ENCODE measurements at places on chromosomes 5 and 9. TPM values are rescaled to one million over a fixed set of nuclear protein-coding genes. Genes with fewer than 3 reads are reported as not detected.

Gene NUTM2G
- total RNA-seq, result 1.3 TPM

Gene ZBTB43
- 40.6 TPM for total RNA-seq

Gene SLC26A2
- 16.3 TPM for total RNA-seq

DNA sequence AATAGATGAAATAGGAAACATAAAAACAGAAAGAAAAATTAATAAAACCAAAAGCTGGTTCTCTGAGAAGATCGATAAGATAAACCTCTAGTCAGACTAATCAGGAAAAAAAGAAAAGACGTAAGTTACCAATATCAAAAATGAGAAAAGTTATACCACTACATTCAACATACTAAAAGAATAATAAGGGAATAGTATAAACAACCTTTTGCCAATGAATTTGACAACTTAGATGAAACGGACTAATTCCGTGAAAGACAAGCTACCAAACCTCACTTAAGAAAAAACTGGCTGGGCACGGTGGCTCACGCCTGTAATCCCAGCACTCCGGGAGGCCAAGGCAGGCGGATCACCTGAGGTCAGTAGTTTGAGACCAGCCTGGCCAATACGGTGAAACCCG is 7.5 kb downstream of the KIF3A start:
- no peak for DNase-seq

DNA sequence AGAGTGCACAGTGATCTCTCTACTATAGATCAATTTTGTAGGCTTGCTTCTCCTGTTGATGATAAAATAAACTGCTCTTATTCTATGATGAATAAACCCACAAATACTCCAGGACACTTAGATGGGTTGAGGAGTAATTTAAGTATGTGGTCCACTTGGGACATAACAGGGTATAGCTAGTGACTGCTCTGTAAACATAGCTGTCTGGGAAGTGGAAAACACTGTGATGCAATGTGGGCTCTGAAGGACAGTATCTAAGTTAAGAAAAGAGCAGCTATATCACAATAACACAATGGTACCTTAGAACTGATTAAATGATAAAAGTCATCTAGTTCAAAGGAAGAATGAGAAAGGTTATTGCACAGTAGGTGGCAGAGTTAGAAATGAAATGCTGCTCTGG is 294.3 kb upstream of the HAPLN1 start:
- no peak for DNase-seq

GRCh38 chr5:145562931-145563330 is 272.2 kb downstream of the PRELID2 start:
- no peak for DNase-seq

DNA sequence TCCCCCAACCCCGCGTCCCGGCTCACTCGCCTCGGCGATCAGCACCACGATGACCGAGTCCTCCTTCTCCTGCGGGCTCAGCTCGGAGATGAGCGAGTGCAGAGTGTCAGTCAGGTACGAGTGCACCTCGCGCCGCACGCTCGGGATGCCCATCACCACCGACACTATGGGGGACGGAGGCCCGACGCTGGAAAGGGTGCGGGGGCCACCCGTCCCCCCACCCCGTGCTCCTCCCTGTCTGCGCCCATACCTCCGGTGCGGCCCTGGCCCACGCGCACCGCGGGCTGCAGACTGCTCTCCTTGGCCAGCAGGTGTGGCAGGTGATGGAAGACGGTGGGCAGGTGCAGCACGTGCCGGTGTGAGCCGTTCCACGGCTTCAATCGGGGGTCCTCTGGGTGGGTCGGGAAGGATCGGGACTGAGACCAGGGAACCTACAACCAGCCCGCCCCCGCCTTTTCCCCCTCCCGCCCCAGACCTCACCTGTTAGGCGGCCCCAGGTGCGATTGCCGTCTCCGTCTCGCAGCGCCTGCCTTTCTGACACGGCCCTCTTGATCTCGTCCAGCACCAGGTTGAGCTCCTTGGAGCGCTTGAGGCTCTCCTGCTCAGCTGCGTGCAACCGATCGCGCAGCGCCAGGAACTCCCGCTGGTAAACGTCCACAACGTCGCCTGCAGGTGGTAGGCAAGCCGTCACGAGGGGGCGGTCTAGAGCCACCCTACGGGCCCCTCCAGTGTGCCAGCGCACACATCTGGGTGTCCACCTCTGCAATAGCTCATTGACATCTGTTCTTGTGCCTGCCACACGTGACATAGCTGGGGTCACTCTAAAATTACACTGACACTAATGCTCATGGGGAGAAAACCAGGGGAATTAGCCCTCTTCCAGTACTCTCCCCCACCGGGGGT is 5.1 kb downstream of the MGAT4B start:
- peak; percentile 50 for DNase-seq

GRCh38 chr9:116572095-116572748 is 114.9 kb upstream of the TRIM32 start:
- DNase-seq, result peak; percentile 91

DNA sequence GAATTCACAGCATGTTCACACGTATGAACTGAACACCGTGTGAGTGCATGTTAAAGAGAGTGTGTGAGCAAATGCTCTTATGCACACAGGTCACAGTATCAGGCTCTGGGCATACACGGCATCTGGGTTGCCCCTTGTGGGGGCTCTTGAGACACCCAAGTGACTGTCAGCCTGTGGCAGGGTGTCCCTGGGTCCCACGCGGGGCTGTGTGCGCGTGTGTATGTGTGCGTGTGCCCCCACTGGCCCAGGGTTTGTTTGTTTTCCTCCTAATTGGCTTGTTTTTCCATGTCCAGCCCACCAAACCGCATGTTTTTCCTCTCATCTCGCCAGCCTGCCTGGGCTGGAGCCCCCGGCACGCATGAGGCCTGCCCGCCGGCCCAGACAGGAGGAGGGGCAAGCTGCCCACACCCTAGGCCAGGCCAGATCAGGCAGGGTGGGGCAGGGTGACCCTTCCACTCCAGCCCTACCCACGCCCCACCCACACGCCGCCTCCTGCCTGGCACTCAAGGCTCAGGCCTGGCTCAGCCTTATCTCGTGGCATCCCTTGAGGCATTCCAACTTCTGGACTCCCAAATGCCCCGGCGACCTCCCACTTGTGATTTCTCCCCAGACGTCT is 28.8 kb downstream of the CNTFR start:
- no peak for DNase-seq

DNA sequence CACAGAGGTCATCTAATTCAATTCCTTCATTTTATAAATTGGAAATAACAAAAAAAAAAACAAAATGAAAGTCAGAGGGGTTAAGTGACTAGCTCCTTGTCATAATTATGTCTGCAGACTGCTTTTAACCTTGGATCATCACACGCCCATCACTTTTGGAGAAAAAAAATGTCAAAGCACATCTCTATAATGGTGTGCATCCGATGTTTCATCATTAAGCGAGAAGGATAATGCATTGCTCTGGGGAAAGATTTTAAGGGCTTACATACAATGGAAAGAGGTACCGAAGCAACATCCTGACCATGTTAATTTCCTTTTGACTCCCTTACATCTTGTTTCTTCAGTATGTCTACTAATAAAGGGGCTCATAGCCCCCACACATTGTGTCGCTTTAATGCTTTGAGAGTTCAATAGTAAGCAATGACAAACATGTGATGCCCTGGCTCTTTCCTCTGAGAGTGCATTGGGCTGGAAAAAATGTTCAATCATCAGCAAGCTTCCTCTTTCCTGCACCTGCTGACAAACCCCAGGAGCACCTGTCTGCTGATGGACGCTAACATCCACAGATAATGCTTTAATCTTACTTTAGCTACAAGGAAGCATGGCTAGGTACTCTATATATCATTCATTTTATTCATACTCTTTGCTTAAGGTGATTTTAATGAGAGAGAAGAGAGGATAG is 242.2 kb downstream of the SMARCA2 start:
- no peak for DNase-seq

GRCh38 chr5:145752947-145753346 is 82.2 kb downstream of the PRELID2 start:
- no peak for DNase-seq

GRCh38 chr5:117249086-117249815 is 674.6 kb upstream of the SEMA6A start:
- DNase-seq, result no peak

DNA sequence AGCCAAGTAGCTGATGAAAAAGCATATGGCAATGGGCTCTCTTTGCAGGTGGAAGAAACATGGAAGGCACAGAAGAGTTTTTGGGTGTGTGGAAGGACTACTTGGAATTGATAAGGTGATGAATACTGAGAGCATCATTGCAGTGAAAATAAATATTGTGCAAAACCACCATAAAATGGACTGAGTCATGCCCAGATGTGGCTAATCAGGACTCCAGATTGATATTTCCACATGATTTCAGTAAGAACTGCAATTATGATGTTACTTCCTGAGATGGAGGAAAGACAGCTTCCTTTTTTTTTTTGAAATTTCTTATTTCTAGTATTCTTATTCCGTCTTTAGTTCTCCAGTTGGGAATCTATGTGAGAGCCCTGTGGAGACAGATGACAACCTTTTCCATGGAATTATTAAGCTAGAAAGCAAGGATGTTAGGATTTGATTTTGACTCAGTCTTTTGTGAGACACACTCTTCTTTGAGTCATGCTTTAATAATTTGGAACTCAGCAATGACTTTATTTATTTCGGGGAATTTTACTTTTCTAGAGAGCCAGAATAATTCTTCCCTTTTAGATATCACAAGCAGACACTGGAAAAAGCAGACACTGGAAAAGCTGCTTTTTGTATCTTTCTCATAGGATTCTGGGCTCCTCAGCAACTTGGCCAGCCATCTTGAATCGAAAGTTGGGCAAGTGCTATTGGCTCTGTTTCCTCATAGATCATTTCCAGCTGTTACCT is 94.2 kb upstream of the VCAN start:
- DNase-seq, result no peak

DNA sequence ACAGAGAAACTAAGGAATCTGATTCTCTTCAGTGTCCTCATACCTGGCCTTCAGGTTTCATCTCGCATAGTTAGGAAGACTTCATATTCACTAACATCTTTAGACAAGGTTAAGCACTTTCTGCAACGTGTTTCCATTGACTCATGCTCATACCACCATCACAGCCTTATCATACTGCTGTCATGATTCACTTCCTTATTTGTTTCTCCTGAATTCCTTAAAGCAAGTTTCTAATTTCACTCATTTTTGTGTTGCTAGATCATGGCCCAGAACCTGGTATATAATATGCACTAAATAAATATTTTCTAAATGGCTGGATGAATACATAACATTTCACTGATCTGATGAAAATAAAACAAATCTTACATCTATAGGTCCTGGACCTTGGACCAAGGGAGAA is 472.9 kb downstream of the PRELID2 start:
- no peak for DNase-seq

DNA sequence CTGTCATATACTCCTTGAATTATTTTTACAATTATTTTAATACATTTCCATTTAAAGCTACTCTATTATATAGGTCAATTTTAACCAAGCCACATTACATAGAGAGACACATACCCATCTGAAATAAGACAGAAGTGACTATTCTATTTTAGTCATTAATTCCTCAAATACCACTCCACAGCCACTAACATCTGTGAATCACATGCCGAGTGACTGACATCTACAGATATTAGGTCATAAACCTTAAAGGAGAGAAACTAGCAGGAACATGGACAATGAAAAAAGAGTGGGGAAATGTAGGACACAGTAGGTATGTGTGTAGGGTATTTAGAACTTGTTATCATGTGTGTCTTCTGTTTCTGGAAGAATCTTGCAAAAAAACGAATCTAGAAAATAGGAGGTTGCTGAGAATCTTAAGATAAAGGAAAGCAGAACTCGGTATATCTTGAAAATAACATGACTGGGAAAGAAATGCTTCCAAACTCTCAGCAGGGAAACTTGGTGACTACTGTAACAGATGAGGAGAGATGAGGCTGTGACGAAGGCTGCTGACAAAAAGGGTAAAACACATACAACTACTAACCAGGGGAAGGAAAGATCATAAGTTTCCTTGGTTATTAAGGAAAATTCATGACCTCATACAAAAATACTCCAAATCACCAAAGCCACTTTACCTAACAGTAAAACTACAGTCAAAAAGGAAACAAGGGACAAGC is 84.6 kb downstream of the PLPP1 start:
- no peak for DNase-seq

DNA sequence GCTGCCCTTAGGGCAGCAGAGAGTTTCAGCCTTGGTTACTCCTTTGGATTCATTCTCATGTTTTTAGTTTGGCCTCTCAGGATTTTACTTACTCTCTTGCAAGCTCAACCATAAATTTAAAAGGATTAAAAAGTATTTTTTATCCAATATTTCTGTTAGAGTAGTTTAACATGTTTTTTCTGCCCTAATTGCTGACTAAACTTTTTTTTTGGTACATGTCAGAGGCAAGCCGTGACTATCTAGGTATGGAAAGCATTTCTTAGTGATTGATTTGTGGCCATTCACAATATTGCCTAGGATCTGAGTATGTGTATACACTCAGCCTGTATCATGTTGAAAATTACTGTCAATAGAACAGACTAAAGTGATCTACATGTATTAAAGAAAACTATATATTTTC is 92.1 kb downstream of the MELK start:
- no peak for DNase-seq

DNA sequence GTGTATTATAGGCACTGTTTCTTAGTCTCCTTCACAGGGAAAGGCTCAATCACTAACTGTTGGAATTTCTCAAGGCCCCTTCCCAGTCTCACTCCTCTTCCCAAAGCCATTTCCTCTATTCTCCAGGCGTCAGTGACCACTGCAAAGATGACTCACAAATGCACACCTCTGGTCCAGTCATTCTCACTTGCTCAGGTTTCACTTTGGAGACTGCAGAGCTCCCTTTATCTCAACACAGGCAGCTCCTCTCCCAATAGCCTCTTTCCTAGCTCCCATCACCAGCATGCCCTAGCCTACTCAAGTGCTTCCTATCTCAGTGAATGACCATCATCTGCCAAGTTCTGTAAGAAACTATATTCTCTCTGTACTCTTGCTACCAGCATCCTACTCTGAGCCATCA is 323.6 kb downstream of the NTRK2 start:
- DNase-seq, result no peak

DNA sequence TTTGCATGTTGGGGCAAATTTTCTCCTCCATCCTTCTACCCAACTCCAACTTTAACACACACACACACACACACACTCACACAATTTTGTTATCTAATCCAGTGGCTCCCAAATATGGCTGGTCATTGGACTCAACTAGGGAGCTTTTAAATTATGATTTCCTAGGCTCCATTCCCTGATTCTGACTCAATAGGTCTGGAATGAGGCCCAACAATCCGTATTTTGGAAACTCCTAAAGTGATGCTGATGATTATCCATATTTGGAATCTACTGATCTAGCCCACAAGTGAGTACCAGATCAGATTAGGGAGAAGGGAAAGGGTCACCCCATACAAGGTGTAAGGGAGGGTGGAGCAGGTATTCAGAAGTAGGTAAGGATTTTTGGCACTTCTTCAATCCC is 309.7 kb downstream of the TLE1 start:
- DNase-seq, result no peak

- no peak for DNase-seq
These were observed 1.5 kb downstream of the SH3GLB2 start for GRCh38 chr9:129026442-129027223.
